ENCODE measurements at places on chromosomes 16 and 17.

- no peak for DNase-seq
These were observed 5.9 kb downstream of the DEF8 start for GRCh38 chr16:89954462-89954861.

DNA sequence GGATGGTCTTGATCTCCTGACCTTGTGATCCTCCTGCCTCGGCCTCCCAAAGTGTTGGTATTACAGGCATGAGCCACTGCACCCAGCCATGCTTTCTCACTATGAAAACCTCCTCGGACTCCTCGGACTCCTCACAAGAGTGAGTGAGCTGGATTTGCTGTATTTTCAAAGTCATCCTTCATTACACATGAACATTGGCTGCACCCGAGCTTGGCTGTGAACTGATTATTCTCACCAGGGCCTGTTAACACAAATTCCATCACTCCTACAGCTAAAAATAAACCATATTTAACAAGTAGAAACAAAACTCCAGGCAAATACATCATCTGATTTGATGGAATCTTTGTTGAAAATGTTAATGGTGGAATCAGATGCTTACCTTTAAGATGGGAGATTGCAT lies 50.3 kb downstream of the PITPNC1 start:
- DNase-seq = no peak

- DNase-seq = no peak
These were observed 244.1 kb downstream of the STX8 start for GRCh38 chr17:9331279-9332131.

DNA sequence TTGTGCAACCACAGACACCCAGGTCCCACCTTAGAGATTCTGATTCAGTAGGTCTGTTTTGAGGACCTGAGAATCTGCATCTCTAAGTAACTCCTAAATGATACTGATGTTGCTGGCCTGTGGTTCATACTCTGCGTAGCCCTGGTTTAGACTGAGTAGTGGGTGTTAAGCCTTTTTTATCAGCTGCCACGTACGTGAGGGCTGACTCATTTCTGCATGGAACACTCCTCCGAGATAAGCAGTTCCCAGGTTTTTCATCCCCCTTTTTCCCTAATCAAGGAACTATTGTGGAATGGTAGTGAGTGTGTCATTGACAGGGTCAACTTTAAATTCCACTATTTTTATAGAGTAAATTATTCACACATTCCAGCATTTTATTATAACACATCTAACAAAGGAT lies 26.1 kb downstream of the CDRT4 start:
- no peak for DNase-seq

- no peak for DNase-seq
These were observed 527 bp downstream of the EIF5A start for GRCh38 chr17:7307686-7308624.

DNA sequence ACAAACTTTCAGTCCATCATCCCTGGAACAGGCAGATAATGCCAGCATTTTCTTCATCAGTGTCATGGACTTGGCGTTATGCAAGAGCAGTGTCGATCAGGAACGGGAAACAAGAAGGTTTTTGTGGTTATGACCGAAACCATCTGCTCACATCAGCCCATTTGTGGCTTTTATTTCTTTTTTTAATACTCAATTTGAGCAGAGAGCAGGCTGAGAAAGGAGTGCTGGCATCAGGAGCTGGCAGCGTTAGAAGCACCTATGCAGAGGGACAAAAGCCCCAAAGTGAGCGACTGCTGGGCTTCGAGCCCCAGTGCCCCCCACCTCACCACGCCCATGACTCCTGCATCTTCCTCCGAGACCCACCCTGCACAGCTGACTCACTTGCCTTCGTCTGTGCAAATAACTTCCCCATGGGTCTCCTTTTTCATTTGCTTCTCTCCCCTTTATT lies 16.2 kb upstream of the CD300E start:
- DNase-seq = no peak

DNA sequence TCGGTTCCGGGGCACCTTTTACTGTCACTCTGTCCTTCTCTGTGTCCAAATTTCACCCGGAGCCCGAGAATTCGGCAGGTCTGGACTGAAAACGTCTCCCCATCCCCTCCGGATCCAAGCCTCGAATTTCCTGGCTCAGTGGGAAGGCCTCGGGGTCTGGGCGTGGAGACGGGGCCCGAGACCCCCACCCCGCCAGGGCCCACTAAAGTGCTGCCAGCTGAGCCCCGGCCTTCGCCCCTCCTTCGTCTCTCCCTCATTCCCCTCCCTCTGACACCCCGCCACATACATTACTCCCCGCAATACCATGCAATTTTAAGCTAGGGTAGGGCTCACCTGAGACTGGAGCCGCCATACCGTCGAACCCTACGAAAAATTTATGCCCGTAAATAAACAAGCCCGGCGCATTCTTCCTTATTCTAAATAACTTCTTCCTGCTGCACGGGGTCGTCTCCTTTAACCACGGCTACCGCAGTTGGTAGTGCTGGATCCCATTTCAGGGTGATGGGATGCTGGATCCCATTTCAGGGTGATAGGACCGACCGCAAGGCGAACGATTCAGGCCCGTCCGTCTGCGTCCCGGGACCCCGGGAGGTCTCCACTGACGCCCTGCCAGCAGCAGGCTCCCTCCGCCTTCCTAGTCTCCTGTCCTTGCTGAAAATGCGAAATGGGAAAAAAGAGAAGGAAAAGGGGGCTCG lies 4.4 kb upstream of the OR1F1 start:
- DNase-seq = no peak

GRCh38 chr17:39011907-39012468 lies 44.8 kb upstream of the FBXO47 start:
- no peak for DNase-seq

DNA sequence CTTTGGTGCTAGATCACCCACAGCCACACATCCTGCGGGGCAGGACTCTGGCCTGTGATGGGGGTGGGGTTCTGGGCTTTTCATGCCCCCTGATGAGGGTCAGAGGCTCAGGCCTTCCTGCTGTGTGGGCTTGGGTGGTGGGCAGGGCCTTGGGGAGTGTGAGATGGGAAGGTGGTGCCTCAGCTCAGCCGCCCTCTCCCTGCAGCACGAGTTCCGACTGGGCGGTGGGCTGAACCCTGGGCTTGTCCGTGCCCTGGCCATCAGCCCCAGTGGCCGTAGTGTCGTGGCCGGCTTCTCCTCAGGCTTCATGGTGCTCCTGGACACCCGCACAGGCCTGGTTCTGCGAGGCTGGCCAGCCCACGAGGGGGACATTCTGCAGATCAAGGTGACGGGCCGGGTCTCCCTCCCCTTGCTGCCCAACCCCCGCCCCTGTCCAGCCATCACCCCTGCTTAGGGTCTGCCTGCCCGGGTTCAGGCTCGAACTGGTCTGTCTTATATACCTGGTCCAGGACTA lies 6.8 kb upstream of the SERPINF2 start:
- no peak for DNase-seq

DNA sequence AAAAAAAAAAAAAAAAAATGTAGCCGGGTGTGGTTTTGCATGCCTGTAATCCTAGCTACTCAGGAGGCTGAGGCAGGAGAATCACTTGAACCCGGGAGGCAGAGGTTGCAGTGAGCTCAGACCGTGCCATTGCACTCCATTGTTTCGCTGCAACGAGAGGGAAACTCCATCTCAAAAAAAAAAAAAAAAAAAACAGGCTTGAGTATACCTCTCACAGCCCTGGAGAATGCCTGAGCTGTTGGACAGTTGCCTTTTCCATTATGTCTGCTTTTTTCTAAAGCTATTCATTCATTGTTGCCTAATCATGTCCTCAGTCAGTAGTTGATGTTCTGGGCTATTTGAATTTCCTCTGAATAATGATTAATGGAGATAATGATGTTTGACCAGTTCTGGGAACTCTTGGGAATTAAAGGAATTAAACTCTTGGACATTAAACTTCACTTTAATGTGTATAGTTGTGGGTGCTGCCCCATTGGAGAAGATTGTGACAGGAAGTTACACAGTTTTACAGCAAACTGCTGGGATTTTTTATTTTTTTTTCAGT lies 11.8 kb downstream of the HMOX2 start:
- no peak for DNase-seq

GRCh38 chr16:64225036-64225435 lies 896.8 kb downstream of the CDH11 start:
- DNase-seq = no peak

Measured in NCI-H1694 (cell line).